ENCODE measurements at places on chromosomes 13 and 19. TPM values are rescaled to one million over a fixed set of nuclear protein-coding genes. Genes with fewer than 3 reads are reported as not detected.

DNA sequence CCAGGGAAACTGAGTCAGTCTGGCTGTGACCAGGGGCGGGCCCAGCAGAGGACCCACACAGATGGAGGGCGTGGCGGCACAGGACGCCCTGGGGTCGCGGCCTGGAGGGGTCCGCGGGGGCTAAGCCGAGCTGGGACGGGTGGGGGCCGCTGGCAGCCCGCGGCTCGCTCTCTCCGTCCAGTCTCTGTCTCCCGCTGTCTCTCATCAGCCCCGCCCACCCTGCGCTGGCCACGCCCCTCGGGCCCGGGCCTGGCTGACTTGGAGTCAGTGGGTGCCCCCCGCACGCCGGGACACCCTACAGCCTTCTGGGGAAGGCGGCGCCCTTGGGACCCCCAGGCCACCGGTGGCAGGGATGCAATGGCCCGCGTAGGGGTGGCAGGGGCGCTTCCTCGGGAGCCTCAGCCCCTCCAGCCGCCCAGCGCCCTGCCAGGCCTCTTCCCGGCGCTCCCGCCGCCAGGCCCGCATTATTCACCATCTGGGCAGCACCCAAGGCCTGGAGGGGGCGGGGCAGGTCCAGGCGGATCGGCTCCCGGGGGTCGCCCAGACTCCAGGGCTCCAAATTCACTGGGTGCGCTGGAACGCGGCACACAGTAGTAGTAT is at the start of gene TBXA2R:
TSS of gene TBXA2R (minus strand) at position 186 of the 600 bp plus-strand sequence. CDS start 6,241 bp downstream, outside the sequence.
- DNase-seq = peak; percentile 77

- no peak for DNase-seq
Observed at GRCh38 chr19:50318438-50318837, 10.7 kb downstream of the KCNC3 start.

DNA sequence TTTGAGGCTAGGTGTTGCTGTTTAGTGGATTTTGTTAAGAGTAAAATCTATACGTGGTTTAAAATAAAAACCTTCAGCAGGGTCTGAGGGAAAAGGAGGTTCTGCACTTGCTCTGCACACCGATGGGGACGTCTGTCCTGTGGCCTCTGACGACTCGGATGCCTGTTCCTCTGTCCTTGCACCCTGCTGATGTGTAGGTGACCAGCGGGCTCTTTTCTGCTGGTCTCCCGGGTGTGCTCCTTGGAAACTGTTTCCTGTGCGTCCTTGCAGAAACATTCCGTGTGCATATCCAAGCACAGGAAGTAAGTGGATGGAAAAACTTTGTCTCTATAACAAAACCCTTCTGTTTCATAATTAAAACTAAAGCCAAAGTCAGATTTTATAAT is 3.8 kb downstream of the ATP4B start:
- no peak for DNase-seq

NMRK2 gene
- not detected for total RNA-seq

GYS1 gene
- 73.8 TPM for total RNA-seq

- no peak for DNase-seq
Observed at GRCh38 chr13:85772367-85772766, 26.9 kb downstream of the SLITRK6 start.

- DNase-seq = no peak
Observed at GRCh38 chr19:28899703-28900102, 313.2 kb downstream of the UQCRFS1 start.

DNA sequence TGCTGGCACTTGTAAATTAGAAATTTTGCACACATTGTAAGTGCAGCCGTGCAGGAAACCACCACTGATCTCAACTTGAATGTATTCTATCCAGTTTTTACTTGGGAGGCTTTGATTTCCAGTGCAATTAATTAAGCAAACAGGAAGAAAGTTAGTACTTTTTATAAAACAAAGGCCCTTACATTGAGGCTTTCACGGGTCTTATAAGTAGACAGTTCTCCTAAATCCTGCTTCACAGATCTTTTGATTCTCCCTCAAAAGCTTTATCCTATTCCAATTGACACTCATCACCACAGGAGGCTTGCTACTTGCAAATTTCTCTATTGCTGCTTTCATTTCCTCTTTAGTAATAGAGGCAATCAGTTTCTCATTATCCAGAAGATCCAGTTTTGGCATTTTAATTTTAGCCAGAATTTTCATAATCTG is 90.1 kb downstream of the ERCC5 start:
- no peak for DNase-seq

DNA sequence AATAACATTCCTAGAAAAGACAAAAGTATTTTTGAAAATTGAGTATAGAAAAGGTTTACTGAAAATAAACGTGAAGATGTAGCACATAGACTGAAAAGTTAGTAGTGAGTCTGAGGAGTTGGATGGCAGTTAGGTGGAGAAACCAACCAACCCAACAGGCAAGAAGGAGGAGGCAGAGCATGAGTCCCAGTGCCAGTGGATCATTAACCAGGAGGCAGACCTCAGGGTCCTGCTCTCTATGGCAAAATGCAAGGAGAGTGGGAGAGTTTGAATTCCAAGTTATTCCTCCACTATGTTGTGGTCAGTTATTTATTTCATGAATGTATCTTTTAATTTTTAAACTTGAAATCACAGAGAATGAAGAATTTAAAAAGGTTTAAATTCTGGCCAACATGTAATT is 446.4 kb downstream of the GPC6 start:
- no peak for DNase-seq

DNA sequence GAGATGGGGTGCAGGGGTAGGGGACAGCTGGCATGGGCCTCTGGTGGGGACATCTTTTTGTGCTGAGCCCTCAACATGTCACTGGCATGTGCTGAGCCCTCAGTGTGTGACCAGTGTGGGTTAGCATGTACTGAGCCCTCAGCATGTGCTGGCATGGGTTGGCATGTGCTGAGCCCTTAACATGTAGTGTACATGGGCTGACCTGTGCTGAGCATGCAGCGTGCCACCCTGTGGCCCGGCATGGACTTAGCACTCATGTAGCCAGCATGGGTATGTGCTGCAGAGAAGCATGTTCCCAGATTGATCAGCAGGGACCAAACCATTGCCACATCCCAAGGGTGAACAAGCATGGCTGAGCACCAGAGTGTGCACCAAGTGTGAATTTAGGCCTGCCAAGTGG is 11.5 kb downstream of the HIPK4 start:
- DNase-seq = no peak

IGFLR1 gene
- 14.7 TPM for total RNA-seq

GRCh38 chr19:33416307-33417215 is 43.1 kb downstream of the CEBPG start:
- peak; percentile 68 for DNase-seq

MYBPC2 gene
- total RNA-seq = 0.52 TPM

MEDAG gene
- total RNA-seq = 6.6 TPM

PROZ gene
- not detected for total RNA-seq

- peak; percentile 56 for DNase-seq
Observed at GRCh38 chr13:29573190-29573589, 22.3 kb downstream of the SLC7A1 start.

Measured in ureter (tissue), 1 donor.